Psoas muscle (tissue), 8 donors: ENCODE measurements at places on chromosomes 6 and 20. TPM values are rescaled to one million over a fixed set of nuclear protein-coding genes. Genes with fewer than 3 reads are reported as not detected.

The WASF1 gene
- 0.97 TPM for total RNA-seq

The SLPI gene
- total RNA-seq, result 40.9 TPM

The TNFRSF21 gene
- total RNA-seq, result 11.6 TPM

The HNF4A gene
- not detected for total RNA-seq

The MDFI gene
- total RNA-seq, result 1.3 TPM

The EFCAB8 gene
- total RNA-seq, result not detected

The DSP gene
- 0.40 TPM for total RNA-seq

The GTSF1L gene
- not detected for total RNA-seq

DNA sequence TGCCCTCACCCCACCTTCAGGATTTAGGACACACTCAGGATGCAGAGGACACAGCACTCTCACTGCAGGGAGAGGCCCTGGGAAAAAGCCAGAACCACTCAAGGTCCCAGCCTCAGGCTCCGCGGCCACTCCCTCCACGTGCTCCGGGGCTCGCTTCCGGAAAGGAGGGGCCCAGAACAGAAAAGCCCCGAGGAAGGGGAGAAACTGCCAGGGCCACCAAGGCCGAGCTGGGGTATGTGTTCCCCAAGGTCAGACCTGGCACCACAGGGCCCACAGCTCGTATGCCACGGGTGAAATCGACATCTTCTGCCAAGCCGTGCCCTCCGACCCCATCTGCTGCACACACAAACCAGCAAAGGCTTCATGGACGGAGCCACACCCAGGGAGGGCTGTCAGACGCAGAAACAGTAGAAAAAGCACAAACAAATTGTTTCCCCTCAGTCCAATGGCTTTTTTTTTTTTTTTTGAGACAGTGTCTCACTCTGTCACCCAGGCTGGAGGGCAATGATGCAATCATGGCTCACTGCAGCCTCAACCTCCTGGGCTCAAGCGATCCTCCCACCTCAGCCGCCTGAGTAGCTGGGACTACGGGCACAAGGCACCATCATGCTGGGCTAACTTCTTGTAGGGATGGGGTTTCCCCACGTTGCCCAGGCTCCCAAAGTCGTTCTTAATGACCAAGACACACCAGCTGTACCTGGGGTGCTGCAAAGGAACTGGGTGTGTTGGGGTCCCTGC, 33.4 kb downstream of the SLC2A4RG start:
- H3K36me3 ChIP-seq, result peaks cover 6% of the 10 kb centered on the region
- no peak for DNase-seq
- H3K27me3 ChIP-seq, result no peaks in the 10 kb centered on the region
- H3K27ac ChIP-seq, result no peak overlapping the region
- peaks cover 5% of the 10 kb centered on the region for H3K4me1 ChIP-seq

GRCh38 chr20:36574366-36575135, 1.2 kb downstream of the TGIF2 start:
- H3K36me3 ChIP-seq, result no peaks in the 10 kb centered on the region
- H3K27me3 ChIP-seq, result no peaks in the 10 kb centered on the region
- H3K4me1 ChIP-seq, result peaks cover 9% of the 10 kb centered on the region
- peak; percentile 65 for DNase-seq
- peak overlapping the region; percentile 82 for H3K4me3 ChIP-seq
- H3K27ac ChIP-seq, result peak overlapping the region; percentile 76

DNA sequence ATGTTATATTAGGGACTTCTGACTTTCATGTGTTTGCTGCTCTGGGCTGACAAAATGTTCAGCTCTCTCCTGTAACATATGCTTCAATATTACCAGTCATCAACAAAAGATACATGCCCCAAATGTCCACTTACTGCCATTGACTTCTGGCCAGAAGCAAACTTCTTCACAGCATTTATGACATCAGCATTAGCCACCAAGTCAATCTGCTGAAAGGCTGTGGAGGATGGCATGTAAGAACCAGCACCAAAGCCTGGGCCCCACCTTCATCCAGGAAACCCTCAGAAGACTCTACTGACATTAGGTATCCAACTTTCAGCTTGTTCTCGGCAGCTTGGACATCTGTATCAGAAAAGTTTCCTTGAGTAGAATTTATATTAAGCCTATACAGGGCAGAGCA, 595.5 kb downstream of the COL12A1 start:
- DNase-seq, result no peak
- H3K27me3 ChIP-seq, result no peaks in the 10 kb centered on the region
- H3K27ac ChIP-seq, result no peak overlapping the region
- no peaks in the 10 kb centered on the region for H3K4me1 ChIP-seq
- no peak overlapping the region for H3K4me3 ChIP-seq

- no peaks in the 10 kb centered on the region for H3K4me1 ChIP-seq
- no peaks in the 10 kb centered on the region for H3K36me3 ChIP-seq
- H3K4me3 ChIP-seq, result no peak overlapping the region
- H3K27ac ChIP-seq, result no peak overlapping the region
- DNase-seq, result no peak
Measured at GRCh38 chr6:125546841-125547251, 202.6 kb upstream of the HEY2 start.

GRCh38 chr20:25571817-25572216, 13.5 kb downstream of the NINL start:
- no peaks in the 10 kb centered on the region for H3K4me1 ChIP-seq
- H3K4me3 ChIP-seq, result no peak overlapping the region
- no peak overlapping the region for H3K27ac ChIP-seq
- H3K27me3 ChIP-seq, result no peaks in the 10 kb centered on the region

DNA sequence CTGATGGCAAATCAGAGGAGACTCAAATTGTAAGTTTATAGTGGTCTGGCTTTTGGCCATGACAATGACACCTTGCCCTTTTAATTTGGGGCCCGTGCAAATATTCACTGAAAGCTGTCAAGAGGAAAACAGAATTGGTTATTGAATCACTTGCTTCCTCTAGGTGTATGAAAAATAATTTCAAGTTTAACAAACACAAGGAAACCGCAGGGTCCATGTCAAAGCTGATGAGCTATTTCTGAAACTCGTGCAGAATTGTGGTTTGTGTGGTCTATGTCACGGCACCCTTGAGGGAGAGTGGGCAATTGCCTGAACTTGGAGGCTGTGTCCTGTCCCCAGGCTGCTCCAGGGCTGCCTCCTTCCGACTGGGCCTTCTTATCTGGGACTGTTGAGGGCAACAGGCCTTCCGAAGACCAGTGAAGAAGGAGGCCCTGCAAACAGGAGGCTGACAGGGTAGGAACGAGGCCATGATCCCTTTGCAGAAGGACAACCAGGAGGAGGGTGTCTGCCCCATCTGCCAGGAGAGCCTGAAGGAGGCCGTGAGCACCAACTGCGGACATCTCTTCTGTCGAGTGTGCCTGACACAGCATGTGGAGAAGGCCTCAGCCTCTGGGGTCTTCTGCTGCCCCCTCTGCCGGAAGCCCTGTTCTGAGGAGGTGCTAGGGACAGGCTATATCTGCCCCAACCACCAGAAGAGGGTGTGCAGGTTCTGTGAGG, 788 bp downstream of the TRIM40 start:
- no peaks in the 10 kb centered on the region for H3K36me3 ChIP-seq
- H3K4me1 ChIP-seq, result no peaks in the 10 kb centered on the region
- no peak overlapping the region for H3K4me3 ChIP-seq
- no peak for DNase-seq
- H3K27ac ChIP-seq, result no peak overlapping the region

DNA sequence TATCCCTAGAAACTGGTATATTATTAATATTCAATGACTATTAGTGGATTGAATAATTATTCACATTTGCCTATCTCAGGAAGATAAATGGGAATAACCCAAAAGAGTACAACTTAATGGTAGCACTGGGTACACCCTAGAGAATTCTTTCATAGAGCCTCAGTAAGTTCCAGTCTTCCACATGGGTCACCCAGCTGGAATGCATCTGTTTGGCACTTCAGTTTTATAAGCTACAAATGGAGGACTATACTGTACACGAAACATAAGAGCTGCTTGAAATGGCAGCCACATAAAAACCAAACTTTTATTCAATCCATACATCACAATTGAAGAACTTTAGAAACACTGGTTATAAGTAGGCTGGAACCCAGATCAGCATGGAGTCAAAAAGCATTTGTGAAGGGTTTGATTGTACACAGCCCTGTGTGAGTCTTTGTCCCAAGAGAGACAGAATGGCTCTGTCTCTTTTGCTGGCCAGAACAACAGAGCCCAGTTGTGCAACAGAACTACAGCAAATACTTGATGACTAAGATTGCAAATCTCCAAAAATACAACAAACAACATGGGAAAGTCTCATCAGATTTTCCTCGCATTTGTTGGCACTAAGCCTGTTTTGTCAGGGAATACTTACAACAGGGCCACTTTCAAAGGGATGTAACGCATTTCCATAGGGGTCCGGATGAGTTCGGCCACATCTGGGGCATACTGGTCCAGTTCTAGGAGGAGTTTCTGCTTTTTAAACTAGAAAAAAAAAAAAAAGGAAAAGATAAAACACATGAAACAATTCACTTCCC, 39.5 kb downstream of the PIGU start:
- DNase-seq, result no peak
- no peaks in the 10 kb centered on the region for H3K27me3 ChIP-seq
- H3K36me3 ChIP-seq, result peaks cover 3% of the 10 kb centered on the region
- peaks cover 18% of the 10 kb centered on the region for H3K4me1 ChIP-seq

- H3K36me3 ChIP-seq, result no peaks in the 10 kb centered on the region
- H3K4me3 ChIP-seq, result no peak overlapping the region
- DNase-seq, result no peak
- H3K27ac ChIP-seq, result no peak overlapping the region
Measured at GRCh38 chr6:158625881-158626305, 18.6 kb downstream of the DYNLT1 start.

DNA sequence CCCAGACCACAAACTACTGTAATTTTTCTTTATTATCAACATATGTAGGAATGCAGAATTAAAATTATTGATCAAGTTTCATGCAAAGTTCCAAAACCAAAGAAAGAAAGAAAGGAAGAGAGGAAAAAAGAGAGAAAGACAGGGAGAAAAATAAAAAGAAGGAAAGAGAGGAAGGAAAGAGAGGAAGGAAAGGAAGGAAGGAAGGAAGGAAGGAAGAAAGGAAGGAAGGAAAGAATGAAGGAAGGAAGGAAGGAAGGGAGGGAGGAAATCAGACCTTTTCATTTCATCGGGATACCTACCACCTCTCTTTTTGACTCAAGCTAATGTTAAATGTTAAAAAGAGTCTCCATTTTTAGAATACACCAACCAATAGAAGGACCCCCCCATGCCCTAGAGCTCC, 31.9 kb downstream of the DCDC2 start:
- no peak overlapping the region for H3K4me3 ChIP-seq
- no peaks in the 10 kb centered on the region for H3K36me3 ChIP-seq
- no peaks in the 10 kb centered on the region for H3K27me3 ChIP-seq
- no peaks in the 10 kb centered on the region for H3K4me1 ChIP-seq
- H3K27ac ChIP-seq, result no peak overlapping the region

DNA sequence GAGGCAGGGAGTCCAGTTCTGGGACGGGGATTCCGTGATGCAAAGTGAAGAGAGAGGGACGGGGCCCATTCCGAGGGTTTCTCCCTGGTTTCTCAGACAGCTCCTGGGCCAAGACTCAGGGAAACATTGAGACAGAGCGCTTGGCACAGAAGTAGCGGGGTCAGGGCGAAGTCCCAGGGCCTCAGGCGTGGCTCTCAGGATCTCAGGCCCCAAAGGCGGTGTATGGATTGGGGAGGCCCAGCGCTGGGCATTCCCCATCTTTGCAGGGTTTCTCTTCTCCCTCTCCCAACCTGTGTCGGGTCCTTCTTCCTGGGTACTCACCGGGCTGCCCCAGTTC, 35.9 kb upstream of the HLA-G start:
- H3K27ac ChIP-seq, result no peak overlapping the region
- peak overlapping the region; percentile 70 for H3K4me3 ChIP-seq
- H3K4me1 ChIP-seq, result peaks cover 2% of the 10 kb centered on the region
- H3K36me3 ChIP-seq, result no peaks in the 10 kb centered on the region

DNA sequence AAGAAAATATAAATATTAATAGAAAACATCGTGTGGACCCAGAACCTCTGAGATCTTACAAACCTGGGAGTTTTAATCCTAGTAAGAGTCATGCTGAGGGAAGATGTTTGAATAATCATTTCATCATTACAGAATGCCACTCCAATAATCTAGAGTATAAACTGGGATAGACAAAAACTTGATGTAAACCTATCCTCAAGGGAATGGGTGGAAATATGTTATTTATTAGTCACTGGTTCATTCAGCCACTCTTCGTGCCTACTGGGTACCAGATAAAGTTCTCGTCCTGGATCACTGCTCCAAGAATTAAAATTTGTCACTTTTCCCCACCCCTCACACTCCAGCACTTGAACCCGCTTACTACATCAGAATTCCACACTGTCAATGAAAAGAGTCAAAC, 7.7 kb downstream of the HLA-B start:
- H3K4me1 ChIP-seq, result no peaks in the 10 kb centered on the region
- no peak overlapping the region for H3K4me3 ChIP-seq

- DNase-seq, result no peak
- no peaks in the 10 kb centered on the region for H3K36me3 ChIP-seq
- no peak overlapping the region for H3K4me3 ChIP-seq
- no peak overlapping the region for H3K27ac ChIP-seq
- no peaks in the 10 kb centered on the region for H3K27me3 ChIP-seq
Measured at GRCh38 chr20:45456632-45457031, 12.9 kb upstream of the WFDC2 start.

DNA sequence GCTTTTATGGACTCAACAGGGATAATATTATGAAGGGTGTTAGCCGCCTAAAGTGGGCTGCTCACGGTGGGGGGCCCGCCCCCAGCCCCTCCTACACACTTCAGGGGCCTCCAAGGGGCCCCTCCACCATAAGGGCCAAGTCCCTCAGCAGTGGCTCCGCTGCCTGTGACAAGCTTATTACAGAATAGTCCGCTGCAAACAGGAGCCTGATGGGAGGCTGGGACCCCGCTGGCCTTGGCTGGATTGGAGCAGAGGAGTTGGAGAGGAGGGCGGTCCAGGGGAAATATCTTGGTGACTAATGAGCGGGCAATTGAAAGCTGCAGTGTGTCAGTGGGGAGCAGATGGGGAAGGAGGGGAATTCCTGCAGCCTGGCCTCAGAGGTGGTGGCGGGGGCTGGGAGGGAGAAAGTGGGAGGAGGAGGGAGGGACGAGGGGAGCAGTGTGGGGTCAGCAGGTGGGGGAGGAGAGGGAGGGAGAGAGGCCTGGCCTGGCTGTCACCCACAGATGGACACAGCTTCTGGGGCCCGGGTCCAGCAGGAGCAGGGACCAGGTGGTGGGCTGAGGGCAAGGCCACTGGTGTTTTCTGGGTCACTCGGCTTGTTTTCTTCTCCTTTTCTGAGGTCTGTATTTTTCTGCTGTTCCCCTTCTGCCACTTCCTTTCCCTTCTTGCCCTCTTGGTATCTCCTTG, 57.6 kb upstream of the FOXP4 start:
- no peaks in the 10 kb centered on the region for H3K27me3 ChIP-seq
- no peaks in the 10 kb centered on the region for H3K36me3 ChIP-seq
- no peaks in the 10 kb centered on the region for H3K4me1 ChIP-seq
- H3K27ac ChIP-seq, result no peak overlapping the region
- peak; percentile 56 for DNase-seq
- no peak overlapping the region for H3K4me3 ChIP-seq

- no peak overlapping the region for H3K4me3 ChIP-seq
- no peak for DNase-seq
- no peaks in the 10 kb centered on the region for H3K4me1 ChIP-seq
- no peaks in the 10 kb centered on the region for H3K36me3 ChIP-seq
Measured at GRCh38 chr6:14912706-14913105, 333.2 kb upstream of the JARID2 start.

DNA sequence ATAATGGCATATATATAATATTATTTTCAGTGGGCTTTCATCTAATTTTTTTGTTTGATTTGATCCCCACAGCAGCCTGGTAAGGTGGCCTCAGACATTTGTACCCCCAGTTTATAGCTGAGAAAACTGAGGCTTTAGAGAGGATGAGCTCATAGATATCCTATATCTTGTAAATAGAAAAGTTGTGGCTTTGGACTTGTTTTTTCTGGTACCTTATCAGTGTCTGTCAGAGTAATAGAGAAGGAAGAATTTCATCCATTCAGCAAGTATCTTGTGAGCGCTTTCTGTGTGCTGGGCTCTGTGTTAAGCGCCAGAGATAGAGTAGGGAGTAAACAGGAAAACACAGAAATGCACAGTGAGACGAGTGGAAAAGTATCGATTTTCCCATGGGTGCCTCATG, 27.9 kb downstream of the TAF11 start:
- peaks cover 15% of the 10 kb centered on the region for H3K4me1 ChIP-seq
- H3K36me3 ChIP-seq, result peaks cover 76% of the 10 kb centered on the region
- DNase-seq, result no peak
